ENCODE measurements at places on chromosomes 1 and 21.

- no peak for DNase-seq
Observed at GRCh38 chr1:248695451-248696132, 7.0 kb downstream of the OR14I1 start.

- no peak for DNase-seq
Observed at GRCh38 chr1:2972879-2973575, 48.2 kb upstream of the ACTRT2 start.

DNA sequence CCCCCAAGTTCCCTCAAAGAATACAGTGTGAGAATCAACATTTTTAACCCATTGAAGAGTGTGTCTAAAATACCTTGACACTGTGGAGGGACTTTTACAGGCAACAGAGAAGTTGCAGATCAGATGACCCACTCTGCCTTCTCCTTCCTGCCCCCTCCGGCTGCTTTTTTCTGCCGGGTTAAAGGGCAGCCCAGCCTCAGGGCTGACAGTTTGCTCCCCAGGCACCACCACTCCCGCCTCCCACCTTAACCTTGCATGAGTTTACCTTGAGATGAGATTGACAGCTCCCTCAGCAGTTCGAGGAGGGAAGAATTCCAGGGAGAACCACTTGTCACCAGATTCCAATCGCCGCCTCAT is 3.2 kb downstream of the MTHFR start:
- DNase-seq: no peak

GRCh38 chr1:242205622-242206489 is 207.0 kb upstream of the MAP1LC3C start:
- no peak for DNase-seq

DNA sequence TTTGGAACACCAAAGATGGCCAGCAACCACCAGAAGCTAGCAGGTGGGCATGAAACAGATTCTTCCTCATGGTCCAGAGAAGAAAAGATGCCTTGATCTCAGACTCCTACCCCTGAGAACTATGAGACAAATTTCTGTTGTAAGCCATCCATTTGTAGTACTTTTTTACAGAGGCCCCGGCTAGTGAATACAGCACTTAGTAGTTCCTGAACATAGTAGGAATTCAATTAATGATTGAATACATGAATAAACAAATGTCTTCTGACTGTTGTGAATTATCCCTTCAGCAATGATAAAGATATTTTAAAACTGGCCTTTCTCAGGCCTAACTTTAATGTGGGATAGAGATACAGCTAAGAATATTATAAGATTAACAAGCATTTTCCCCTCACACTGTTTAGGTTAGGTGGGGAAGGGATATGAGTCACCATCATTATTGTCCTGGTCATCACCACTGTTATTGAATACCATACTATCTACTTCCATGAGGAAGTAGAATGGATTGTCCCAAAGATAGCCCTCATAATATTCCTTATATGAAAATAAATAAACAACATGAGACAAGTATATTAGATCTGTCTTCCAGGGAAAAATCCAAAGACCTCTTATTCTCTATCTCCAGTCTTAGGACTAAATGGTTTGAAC is 51.4 kb downstream of the ADCY10 start:
- DNase-seq: no peak

GRCh38 chr1:15738416-15739113 is 2.5 kb downstream of the SLC25A34 start:
- no peak for DNase-seq

- DNase-seq: no peak
Observed at GRCh38 chr1:62371375-62371774, 52.1 kb upstream of the KANK4 start.

DNA sequence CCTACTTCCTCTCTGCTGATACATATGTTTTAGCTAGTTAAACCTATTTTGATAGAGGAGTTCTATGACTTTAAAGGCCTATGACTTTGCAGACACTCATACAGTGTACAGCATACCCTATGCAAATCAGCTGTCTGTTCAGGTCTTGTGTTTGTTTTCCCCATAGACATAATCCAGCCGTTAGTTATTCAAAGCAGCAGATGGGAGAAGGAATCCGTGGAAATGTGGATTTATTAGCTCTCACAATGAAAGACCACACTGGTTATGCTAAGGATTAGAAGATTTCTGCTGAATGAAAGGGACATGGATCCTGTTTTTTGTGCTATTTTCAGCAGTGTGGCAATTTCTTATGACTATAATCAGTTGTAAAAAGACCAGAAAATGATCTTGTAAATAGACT is 59.8 kb downstream of the MAST2 start:
- DNase-seq: no peak

- DNase-seq: no peak
Observed at GRCh38 chr1:32291145-32291707, 657 bp upstream of the HDAC1 start.

DNA sequence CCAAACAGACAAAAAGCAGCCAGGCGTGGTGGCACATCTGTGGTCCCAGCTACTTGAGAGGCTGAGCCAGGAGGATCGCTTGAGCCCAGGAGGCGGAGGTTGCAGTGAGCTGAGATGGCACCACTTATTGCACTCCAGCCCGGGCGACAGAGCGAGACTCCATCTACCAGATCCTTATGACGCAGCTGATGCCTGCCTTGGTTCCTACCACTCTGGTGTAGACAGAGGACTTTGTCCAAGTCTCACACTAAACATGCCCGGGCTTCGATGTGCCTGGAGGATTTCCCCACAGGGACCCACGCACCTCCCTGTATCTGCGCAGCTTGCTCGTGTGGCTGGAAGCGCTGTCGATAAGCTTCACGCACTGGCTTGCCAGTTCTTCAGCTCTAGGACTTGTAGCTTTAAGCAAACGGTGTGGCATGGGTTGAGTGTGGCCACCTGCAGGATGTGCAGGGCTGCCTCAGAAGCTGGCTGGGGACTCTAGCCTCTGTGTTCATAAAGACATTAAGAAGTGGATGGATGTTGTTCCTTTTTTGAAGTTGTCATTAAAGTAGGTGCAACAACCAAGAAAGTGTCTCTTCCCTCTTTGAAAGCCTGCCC is 4.8 kb downstream of the TPRG1L start:
- DNase-seq: no peak

GRCh38 chr1:24639881-24640280 is 3.2 kb upstream of the SRRM1 start:
- DNase-seq: no peak

DNA sequence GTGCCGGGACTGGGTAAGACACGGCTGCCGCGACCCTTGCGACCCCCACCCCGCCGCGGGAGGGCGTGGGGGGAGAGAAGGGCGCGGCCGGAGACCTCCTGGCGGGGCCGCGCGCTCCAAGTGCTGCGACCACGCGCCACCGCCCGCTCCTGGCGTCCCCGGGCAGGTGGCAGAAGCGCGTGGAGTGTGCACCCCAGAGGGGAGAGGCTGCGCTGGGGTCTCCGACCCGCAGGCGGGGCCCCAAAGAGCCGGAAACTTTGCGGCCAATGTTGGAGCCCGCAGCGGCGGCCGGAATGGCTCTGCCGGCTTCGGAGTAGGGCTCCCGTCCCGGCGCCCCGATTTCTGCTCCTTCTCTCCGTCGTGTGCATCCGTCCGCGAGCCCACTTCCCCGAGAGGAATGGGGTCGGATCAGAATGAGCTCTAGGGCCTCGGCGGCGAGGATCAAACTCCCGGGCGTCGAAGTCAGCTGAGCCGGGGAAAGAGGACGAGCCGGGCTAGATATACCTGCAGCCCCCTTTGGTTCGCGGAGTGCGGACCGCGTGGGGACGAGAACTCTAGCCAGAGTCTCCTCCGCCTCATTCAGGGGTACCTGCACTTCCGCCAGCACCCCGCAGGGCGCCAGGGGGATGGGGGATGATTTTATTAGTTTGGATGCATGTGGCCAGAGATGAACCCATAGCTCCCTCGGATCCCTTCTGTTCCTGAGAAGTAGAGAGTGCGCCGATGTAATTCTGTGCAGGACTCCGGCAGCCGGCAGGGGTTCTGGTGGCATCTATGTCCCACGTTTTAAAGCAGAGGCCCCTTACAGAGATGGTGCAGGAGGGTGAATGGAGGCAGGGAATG is 751 bp downstream of the STUM start:
- no peak for DNase-seq

DNA sequence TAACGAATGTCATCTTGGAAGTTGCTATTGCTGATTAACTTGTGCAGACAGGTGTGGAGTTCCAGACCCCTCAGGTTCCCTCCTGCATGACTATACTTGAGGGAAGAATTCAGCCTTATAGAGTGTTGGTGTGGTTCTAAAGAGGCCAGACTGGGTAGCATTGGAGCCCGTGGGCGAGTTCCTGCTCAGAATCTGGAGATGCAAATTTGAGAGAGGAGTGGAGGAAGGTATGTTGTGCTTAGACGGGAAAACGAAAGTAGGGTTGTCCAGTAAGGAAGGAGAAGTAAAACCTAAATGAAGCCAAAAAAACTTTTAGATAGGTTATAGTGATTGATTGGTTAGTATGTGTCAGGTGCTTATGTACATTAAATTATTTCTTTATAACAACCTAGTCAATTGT is 79.2 kb downstream of the ZNF326 start:
- DNase-seq: no peak

GRCh38 chr1:175477248-175477647 is 266.1 kb downstream of the TNR start:
- DNase-seq: no peak

- DNase-seq: no peak
Observed at GRCh38 chr1:45979074-45979777, 153.2 kb downstream of the PIK3R3 start.

DNA sequence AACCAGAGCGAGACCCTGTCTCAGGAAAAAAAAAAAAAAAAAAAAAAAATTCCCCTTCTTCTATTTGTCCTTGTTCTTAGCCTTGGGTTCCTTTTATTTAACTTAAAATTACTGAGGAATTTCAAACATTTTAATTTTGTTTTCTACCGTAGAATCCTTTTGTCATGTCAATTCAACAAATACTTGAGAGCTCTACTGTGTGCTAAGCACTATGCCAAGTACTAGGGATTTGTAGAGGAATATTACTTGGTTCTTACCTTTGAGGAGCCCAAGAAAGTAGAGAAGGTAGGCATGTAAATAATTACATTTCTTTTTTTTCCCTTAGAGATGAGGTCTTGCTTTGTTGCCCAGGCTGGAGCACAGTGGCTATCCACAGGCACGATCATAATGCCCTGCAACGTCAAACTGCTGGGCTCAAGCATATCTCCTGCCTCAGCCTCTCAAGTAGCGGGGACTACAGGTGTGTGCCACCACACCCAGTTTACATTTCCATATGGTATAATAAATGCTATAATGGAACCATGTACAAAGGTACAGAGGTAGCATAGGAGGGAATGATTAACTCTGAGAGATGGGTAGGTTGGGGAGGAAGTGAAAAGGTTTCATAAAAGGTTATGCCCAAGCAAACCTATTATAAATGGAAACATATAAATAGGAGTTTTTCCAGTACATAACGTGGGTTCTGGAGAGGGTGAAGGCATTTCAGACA is 104.0 kb downstream of the ATG4C start:
- DNase-seq: no peak

- DNase-seq: no peak
Observed at GRCh38 chr21:41763996-41764395, 2.9 kb downstream of the RIPK4 start.

- DNase-seq: no peak
Observed at GRCh38 chr1:239388159-239388485, 1.8 kb downstream of the CHRM3 start.

DNA sequence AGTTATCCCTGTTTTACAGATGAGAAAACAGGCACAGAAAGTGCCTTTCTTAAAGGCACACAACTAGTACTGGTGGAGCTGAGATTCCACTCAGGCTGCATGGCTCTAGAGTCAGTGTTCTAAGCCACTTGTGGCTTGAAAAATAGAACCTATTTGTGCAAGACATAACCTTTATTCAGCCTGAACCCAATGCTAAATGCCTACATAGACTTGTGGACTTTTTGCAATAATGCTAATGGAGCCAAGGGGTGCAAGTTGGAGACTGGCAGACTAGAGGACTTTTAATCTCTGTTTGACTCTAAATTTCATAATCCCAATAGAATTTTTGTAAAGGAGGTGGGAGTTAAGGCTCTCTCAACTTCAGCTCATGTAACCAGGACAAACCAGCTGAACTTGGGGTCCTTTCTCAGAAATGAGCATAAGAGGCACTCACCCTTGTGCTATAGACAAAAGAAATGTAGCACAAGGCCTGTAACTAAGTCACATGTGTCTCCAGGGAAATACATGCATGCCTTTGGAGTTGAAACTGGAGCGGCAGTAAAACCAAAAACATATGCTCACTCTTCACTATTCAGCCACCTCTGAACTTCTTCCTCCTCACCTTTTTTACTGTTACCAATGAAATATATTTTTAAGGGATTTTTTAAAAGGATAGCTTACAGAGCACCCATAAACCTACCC is 43.0 kb upstream of the AK4 start:
- no peak for DNase-seq

DNA sequence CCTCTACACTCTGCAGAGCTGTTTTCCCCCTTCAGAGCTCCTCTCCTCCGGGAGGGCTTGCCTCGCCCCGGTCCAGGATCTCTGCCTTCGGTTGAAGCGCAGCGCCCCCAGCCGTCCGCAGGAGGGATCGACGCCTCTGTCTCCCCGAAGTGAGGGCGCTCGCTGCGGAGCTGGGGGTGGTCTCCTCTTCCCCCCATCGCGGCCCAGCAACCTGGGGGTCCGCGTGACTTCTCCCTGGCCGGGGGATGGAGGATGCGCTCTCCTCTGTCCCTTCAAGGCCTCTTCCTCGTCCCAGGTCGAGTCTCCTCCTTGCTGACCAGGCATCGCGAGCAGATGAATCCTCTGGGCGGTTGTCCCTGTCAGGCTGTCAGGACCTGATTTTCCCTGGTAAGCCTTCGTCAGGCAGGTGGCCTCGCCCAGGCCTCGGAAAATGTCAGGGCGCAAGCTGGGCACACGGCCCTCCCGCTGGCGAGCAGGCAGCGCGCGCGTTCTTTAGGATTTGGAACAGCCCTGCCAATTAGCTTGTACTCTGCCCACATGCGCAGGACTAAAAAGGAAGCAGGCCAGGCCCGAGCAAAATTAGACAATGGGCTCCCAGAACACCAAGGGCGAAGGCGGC is 90.5 kb downstream of the EDEM3 start:
- peak; percentile 92 for DNase-seq

- DNase-seq: no peak
Observed at GRCh38 chr1:115879977-115880376, 39.1 kb upstream of the NHLH2 start.

DNA sequence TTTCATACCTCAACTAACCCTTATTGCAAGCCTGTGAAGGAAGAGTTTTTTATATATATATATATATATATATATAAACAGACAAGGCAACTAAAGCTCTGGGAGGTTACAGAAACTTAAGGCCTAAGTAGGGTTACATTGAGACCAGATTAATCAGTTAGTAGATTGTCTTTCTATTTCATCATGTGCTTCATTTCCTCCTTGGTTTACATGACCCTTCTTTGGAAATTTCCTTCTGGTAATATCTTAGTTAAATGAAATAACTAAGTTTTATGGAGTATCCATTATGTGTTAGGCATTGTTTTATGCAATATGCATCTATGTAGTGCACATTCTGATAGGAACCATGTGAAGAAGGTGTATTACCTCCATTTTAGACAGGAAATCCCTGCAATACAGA is 112.7 kb downstream of the FGGY start:
- no peak for DNase-seq

DNA sequence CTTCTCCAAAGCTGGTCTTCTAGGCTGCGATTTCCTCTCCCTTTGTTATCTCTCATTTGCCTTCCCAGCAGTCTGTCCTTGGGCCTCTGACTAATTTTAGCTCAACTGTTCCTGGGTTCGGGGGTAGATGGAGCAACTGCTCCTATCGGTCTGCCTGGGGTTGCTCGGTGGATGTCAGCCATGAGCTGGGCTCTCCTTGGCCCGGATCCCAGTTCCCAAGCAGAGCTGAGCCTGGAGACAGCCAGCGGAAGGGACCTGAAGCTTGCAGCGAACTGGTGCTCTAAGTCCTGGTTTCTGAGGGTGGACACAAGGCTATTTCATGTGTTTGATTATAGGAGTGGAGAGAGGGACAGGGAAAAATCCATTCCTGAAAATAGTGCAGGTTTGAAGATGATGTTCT is 423.0 kb downstream of the RPS6KC1 start:
- DNase-seq: no peak
